RKO (cell line): ENCODE measurements at places on chromosomes 11 and 22.

DNA sequence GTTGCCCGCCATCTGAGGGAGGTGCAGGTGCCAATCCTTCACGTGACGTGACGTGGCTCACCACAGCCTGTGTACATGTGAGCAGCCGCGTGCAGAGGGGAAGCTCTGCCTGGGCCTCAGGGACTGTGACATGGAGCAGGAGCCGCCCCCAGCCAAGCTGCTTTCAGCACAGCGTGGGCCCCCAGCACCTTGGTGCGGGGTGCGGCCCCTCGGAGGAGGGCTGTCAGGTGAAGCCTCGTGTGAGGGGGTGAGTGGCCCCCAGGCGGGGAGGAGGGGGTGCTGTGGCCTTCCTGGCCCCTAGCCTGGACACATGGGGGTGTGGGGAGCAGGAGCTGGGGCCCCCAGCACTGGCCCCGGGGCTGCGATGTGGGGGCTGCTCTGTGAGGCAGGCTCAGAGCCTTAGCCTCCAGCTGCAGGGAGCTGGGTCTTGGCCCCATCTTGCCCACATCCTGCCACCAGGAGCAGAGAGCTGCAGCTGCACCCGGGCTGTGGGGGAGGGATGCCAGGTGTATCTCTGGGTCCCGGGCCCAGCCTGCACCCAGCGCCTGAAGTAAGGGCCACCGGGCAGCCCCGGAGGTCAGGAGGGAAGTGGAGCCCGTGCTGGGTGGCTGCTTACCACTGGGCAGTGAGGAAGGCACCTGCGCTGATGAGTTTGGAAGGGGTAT, at the start of gene ADORA2A:
ADORA2A (plus strand) TSS at position 100 of the 665 bp plus-strand sequence. CDS start 5,806 bp downstream, outside the sequence.
- no peak for DNase-seq

- no peak for DNase-seq
Measured at GRCh38 chr11:117824571-117825537, at the start of gene FXYD2. FXYD2 (minus strand) TSS chr11:117824744; CDS start chr11:117824678, 66 bp downstream.

DNA sequence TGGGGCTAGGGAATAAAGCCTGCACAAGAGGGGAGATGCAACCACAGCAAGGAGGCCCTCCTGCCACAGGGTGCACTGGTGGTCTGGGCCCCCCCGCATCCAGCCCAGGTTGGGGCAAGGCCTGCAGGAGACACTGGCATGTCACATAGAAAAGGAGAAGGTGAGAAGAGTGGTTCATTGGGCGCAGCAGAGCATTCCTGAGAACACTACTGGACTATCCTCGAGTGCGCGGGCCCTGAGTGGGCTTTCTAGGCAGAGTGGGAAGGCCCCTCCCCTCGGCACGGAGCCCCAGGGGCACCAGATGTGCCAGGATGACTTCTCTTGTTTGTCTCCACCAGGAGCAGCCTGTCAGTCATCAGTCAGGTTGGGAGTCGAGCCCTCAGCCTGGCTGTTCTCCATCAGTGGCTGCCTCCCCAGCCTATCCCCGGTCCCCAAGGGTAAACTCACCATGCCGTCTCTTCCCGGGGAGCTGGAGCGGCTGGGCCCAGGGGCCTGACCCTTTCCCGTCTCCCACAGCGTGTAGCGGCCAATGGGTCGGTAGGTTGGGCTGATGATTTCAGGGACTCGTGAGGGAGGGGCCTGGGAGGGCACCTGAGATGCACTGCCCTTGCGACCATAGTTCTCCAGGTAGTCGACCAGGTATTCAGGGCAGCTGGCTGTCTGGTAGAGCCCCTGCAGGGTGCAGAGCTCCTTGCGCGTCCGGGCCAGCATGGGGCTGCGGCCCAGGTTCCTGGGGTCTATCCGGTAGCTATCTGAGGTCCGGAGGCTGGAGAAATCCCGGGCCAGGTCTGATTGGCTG, 9.0 kb downstream of the USP2 start:
- DNase-seq = no peak

GRCh38 chr11:92702805-92703448, 266.5 kb upstream of the MTNR1B start:
- DNase-seq = no peak

- DNase-seq = no peak
Measured at GRCh38 chr11:19323502-19323901, 82.8 kb upstream of the E2F8 start.

- no peak for DNase-seq
Measured at GRCh38 chr22:33303099-33303498, 244.9 kb upstream of the SYN3 start.

DNA sequence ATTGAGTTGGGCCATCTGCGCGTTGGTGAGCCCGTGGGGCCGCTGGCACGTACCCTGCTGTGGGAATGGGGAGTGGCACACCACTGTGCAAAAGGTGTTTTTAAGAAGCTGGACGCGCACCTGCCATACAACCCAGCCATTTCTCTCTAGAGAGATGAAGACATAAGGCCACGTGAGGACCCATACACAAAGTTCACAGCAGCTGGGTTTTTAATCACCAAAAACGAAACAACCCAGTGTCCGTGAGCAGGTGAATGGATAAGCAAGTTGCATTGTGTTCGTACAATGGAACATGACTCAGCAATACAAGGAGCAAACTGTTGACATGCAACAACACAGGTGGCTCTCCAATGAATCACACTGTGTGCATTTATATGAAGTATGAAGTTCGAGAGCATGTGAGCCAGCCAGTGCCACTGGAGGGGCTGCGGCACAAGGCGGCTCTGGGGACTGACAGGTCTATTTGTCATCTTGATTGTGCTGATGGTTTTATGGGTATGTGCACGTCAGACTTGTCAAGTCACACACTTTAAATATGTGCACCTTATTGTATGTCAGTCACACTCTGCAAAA, 30.6 kb upstream of the PANX2 start:
- DNase-seq = peak; percentile 19

- DNase-seq = no peak
Measured at GRCh38 chr11:111330234-111330893, 32.0 kb downstream of the POU2AF3 start.

DNA sequence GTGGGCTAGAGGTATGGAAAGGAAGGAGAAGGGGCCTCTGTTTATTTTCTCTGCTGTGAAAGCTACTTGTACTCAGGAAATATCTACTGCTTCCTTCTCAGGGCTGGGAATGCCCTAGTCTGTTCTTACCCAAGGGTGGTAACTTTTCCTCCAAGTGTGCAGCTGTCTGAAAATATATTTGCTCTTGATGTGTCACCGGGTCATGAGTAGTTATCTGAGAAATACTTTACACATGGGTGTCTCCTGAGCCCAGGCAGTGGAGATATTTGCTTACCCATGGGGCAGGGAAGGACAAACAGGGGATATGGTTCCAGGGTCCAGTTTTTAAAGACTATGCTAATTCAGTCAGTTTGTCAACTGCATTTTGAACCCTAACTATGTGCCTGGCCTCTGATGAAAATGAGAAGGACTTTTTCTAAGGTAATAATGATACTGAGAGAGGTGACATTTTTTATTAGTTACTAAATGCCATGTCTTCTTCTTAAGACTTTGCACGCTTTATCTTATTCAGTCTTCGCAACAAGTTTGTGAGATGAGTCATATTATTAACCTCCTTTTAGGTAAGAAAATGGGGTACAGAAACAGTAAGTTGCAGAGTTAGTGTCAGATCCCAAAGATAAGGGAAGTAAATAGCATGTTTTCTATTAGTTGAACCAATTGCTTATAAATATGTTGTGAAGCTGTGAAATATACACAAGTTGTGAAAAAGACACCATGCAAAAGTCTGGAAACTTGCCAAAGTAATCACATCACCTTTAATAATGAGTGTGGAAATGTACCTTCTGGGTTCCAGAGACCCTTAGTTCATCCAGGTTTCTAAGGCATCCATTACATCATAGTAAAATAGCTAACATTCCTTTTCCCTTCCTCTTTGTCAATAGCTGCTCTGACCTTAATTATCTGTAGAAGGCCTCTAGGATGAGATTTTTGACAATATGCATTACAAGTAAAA, 22.9 kb downstream of the SYTL2 start:
- DNase-seq = peak; percentile 14

- DNase-seq = no peak
Measured at GRCh38 chr22:45008186-45008681, 1.6 kb downstream of the PHF21B start.

GRCh38 chr11:19967787-19968186, 192.5 kb downstream of the DBX1 start:
- DNase-seq = no peak

- no peak for DNase-seq
Measured at GRCh38 chr11:64653388-64653973, 62.5 kb downstream of the SLC22A12 start.

GRCh38 chr11:10317151-10317755, 12.4 kb downstream of the ADM start:
- DNase-seq = no peak

DNA sequence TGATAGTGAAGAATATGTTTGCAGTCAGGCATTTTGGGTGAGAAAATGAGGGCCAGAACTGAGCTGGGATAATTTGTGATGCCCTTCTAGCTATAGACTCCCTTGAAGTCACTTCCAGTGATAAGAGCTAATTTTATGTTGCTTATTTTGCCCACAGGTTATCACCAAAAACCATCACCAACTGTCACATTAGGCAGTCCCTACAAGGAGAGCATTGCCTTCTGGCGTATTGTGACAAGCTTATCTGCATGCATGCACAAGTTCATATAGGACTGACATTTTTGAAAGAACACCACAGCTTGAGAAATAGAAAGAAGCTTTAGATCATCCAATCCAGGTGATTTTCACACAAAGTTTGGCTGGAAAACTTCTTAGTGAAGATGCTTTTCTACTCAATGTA, 735.3 kb upstream of the RAG2 start:
- no peak for DNase-seq

GRCh38 chr11:78654071-78654470, 79.4 kb upstream of the NARS2 start:
- DNase-seq = no peak

DNA sequence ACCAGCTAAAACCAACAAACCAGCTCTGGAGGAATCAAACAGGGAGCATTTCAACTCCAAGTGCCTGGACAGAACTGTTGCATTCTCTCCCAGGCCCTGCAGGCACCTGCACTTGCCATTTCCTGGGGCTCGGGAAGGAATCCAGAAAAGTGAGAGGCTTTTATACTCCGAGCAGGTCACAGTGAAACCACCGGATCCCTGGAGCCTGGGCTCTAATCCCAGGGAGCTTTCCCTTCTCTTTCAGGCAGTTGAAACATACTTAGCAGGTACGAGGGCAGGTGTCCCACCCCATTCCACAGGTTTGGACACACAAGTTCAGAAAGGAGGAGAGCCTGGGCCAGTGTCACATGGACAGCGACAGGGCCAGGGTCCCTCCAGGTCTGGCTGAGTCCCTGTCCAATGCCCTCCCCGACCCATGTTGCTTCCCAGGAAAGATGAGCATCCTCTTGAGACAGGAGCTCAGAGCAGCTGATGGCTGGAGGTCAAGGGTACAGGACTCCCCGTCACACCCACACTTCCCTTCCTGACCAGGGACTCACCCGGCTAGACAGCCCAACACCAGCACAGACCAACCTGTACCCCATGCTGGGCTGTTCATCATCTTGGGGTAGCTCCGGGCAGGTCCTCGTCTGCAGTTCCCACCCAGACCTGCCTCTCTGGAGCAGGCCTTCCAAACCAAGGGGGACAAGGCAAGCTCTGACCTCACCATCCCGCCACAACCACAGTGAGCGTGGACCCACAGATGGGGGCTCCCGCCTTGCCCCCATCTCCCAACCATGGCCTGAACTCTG, 49.9 kb upstream of the CD5 start:
- DNase-seq = no peak

DNA sequence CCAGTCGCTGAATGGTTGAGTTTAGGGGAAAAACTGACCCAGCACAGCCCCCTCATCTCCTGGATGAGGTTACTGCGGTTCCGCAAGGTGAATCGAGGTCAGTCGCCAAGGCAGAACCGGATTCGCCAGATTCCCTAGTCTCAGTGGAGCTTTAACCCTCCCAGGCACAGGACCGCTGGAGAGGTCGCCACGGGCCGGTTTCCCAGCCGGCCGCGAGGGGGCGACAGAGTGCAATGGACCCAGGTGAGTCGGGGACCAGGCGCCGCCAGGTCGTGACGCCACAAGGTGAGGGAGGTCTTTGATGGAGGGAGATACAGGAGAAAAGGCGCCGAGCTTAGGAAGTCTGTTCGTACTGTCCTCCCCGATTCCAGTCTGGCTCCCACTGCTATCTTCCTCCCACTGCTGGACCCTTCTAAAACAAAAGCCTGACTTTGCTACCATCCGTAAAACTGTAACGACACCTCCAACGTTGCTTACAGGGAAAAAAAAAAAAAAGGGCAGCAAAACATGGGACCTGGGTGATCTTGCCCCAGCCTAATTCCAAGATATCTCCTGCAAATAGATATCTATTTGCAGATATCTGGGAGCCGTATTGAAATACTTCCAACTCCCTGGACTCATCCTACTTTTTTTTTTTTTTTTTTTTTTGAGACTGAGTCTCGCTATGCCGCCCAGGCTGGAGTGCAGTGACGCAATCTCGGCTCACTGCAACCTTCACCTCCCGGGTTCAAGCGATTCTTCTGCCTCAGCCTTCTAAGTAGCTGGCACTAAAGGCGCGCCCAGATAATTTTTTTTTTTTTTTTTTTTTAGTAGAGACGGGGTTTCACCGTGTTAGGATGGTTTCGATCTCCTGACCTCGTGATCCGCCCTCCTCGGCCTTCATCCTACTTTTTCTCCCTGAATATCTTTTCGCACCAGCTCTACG, 1.4 kb upstream of the GGA1 start:
- DNase-seq = peak; percentile 72

- DNase-seq = peak; percentile 74
Measured at GRCh38 chr11:101915791-101916291, 481 bp downstream of the ANGPTL5 start.
